ENCODE measurements at places on chromosomes 13 and 19. TPM values are rescaled to one million over a fixed set of nuclear protein-coding genes. Genes with fewer than 3 reads are reported as not detected.

NRTN gene
- not detected for total RNA-seq

CD177 gene
- total RNA-seq, result not detected

LYL1 gene
- 4.1 TPM for total RNA-seq

CGB8 gene
- total RNA-seq, result not detected

AMER2 gene
- not detected for total RNA-seq

AP1M2 gene
- total RNA-seq, result 2.5 TPM

IL11 gene
- total RNA-seq, result 8.4 TPM

CNN2 gene
- total RNA-seq, result 199 TPM

PSG6 gene
- not detected for total RNA-seq

Measured in RPMI7951 (cell line).